Naive B cell (primary cell): ENCODE measurements at places on chromosomes 4 and X. TPM values are rescaled to one million over a fixed set of nuclear protein-coding genes. Genes with fewer than 3 reads are reported as not detected.

DNA sequence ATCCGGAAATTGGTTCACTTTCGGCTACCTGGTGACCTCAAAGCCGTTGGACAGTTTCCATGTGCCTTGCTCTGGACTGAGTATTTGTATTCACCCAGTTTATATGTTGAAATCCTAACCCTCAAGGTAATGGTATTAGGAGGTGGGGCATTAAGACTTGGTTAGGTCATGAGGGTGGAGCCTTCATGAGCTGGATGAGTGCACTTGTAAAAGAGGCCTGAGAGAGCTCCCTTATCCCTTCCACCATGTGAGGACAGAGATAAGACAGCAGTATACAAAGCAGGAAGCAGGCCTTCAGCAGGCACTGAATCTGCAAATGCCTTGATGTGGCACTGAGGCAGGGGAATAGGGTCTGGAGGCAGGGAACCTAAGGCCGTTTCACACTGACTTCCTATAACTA lies 5.3 kb upstream of the OPHN1 start:
- no peaks in the 10 kb centered on the region for H3K36me3 ChIP-seq
- H3K4me3 ChIP-seq, result no peak overlapping the region
- no peak for DNase-seq
- no peaks in the 10 kb centered on the region for H3K4me1 ChIP-seq
- H3K27ac ChIP-seq, result no peak overlapping the region

DNA sequence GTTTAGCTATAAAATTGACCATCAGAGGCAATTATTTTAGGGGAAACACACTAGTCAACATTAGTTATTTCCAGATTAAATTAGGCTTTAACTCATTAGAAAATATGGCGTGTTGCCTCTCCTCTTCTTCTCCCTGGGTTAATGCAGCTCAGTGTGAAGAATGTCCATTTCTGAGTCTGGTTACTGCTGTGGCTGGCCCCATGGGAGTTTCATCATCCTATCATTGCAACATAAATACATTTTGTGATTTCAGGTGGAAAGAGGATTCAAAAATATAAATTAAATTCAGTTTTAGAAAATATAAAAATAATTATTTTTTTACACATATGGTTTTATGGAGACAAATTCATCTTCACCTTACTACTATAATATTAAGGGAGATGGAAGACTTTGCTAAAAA lies 288.5 kb upstream of the ARSJ start:
- H3K4me1 ChIP-seq, result no peaks in the 10 kb centered on the region
- no peak overlapping the region for H3K4me3 ChIP-seq
- no peak for DNase-seq
- no peaks in the 10 kb centered on the region for H3K27me3 ChIP-seq

DNA sequence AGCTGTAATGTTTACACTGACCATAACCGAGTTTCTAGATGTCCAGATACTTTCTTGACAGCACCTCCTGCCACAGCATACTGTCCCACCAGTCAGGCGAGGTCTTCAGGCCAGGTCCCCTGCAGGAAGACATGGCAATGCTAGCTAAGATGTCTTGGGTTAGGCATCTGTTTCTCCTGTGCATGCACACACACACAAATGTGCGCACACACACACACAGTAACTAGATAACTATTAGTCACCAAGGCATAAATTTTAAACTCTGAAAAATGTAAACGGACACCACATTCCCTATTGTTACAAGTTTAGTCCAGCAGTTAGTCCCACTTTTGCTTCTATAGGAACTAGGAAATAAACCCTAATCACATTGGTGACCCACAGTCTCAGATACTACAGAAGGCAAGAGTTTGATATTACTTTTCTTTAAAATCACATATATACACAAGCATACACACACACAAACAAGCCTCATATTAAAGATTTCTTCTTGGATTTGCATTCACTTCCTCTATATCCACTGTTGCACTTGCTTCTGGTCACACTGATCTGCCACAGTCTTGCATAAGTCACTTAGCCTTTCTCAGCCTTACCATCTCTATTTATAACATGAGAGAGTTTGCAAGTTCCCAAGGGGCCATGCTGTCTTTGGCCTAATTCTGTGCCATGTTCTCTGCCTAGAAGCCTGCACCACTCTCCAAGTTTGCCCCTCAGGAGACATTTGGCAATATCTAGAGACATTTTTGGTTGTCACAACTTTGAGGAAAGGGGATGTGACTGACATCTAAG lies 32.2 kb downstream of the IL21 start:
- no peak for DNase-seq
- H3K27ac ChIP-seq, result no peak overlapping the region
- H3K4me1 ChIP-seq, result no peaks in the 10 kb centered on the region
- no peak overlapping the region for H3K4me3 ChIP-seq
- no peaks in the 10 kb centered on the region for H3K36me3 ChIP-seq

Gene CXXC4
- not detected for polyA plus RNA-seq

Gene PDHA1
- polyA plus RNA-seq, result 83.7 TPM

Gene RTL3
- not detected for polyA plus RNA-seq

Gene SEC31A
- polyA plus RNA-seq, result 136 TPM
